ENCODE measurements at places on chromosomes 2 and 18.

GRCh38 chr2:104375206-104375605, 478.7 kb upstream of the POU3F3 start:
- DNase-seq, result no peak

DNA sequence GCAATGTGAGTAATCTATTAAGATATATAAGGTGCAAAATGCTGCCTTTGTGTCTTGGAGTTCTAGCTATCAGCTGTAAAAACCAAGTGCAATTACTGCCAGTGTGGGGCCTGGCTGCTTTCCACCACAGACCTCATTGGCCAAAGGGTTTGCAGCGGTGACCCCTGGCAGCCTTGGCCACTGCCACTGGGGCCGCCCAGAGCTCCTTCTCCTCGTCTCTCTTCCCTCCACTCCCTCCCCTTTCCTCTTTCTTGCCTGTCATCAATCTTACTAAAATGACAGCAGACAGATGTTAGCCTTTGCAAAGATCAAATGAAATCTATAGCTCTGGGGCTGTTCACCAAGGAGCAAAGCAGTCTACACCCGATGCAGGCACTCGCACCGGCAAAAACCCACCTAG, 986.3 kb downstream of the BCL11A start:
- DNase-seq, result no peak

DNA sequence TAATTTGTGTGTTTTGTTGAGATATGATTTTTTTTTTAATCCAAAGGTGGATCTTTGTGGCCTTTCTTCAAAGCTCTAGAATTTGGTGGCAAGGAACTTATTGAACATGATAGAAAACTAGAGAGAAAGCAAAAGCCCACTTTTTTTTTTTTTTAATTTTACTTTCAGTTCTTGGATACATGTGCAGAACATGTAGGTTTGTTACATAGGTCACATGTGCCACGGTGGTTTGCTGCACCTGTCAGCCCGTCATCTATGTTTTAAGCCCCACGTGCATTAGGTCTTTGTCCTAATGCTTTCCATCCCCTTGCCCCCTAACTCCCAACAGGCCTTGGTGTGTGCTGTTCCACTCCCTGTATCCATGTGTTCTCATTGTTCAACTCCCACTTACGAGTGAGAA, 135.9 kb downstream of the RHBDD1 start:
- no peak for DNase-seq

DNA sequence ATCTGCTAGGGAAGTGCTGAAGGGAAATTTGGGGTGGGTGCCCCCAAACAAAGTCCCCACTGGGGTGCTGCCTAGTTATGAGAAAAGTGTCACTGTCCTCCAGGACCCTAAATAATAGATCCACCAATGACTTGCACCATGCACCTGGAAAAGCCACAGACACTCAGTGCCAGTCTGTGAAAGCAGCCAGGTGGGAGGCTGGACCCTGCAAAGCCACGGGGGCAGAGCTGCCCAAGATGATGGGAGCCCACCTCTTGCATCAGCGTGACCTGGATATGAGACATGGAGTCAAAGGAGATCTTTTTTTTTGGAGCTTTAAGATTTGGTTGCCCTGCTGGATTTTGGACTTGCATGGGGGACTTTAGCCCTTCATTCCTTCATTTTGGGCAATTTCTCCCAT, 431.6 kb downstream of the ERBB4 start:
- DNase-seq, result no peak

DNA sequence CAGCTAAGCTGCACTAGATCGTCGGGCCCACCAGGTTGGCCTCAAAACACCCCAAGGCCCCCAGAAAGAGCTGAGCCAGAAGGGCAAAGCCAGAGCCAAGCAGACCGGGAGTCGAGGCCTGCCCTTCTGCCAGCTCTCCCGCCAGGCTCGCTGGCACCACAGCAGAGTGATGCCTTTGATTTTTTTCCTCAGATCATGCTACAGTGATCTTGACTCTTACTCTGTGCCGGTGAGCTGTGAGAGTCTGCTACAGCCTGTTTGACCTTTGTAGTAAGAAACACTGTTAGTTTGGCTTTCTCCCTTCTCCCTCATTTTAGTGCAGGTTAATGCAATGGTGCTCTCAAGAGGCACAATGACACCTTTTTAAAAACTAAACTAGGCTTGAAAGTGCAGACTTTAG, 97.8 kb downstream of the ESCO1 start:
- no peak for DNase-seq

- DNase-seq, result peak; percentile 71
Observed at GRCh38 chr2:195659982-195660890, 3.2 kb downstream of the SLC39A10 start.

GRCh38 chr2:241724975-241725870, 9.2 kb upstream of the D2HGDH start:
- DNase-seq, result no peak

- no peak for DNase-seq
Observed at GRCh38 chr2:26632624-26633185, 8.5 kb downstream of the CIB4 start.

GRCh38 chr18:41745166-41746049, 209.6 kb upstream of the PIK3C3 start:
- DNase-seq, result no peak

- no peak for DNase-seq
Observed at GRCh38 chr2:54940723-54941122, 109.5 kb downstream of the RTN4 start.

DNA sequence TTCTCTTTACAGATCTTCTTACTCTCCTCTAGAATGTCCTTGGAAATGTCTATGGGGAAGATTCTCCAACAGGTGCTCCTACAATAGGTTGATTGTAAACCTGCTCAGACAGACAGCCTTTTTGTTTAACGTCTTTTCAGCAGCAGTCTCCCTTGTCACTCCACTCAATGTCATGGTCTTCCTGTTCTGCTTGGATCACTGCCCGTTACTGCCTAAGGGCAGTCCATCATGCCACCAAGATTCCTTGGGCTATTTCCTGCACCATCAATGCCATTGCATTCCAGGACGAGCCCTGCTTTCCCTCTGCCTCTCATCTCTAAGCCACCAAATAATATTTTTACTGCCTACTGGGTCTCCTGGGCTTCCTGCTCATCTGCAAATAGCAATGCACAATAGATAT, 97.4 kb upstream of the GALNT5 start:
- no peak for DNase-seq

GRCh38 chr2:105038383-105039061, 653 bp downstream of the MRPS9 start:
- DNase-seq, result no peak

DNA sequence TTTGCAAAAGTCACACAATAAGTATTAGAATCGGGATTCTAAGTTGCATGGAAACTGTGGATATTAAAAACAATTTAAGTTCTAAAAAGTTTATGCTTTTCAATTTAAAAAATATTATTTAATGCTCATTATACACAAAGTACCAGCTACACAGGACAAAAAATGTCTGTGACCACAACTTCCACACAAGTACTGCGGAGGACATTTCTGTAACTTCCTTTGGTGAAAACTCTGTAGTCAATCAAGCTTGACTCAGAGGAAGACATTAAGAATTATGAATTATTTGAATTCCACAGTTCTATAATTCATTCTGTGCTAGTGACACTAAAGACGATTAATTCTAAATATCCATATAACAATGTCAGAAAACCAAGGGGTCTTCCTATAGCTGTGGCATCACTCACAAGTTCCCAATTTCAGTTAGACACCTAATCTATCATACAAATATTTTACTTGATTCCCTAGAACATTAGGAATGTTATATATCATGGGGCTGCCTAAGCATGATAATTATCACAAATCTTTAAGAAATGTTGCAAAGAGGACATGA, 120.5 kb downstream of the AFF3 start:
- no peak for DNase-seq

GRCh38 chr2:186130748-186131641, 355.1 kb upstream of the ZC3H15 start:
- no peak for DNase-seq

DNA sequence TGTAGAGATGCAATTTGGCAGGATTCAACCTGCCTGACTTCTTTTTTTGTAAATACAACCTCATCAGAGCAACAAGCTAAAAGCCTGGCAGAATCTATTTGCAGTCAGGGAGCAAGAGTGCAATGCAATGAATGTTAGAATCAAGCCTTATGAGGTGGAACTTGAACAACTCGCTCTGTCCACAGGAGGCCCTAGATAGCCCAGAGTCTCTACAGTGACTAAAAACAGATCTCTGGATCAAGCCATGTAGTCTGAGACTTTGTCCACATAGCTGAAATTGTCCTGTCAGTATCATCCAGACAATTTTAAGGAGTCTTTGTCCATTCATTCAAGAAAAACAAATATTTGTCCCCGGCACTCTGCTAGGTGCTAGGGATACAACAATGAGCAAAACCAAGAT, 32.0 kb upstream of the CDK5R2 start:
- no peak for DNase-seq

GRCh38 chr2:191907091-191907490, 60.2 kb upstream of the CAVIN2 start:
- DNase-seq, result no peak

DNA sequence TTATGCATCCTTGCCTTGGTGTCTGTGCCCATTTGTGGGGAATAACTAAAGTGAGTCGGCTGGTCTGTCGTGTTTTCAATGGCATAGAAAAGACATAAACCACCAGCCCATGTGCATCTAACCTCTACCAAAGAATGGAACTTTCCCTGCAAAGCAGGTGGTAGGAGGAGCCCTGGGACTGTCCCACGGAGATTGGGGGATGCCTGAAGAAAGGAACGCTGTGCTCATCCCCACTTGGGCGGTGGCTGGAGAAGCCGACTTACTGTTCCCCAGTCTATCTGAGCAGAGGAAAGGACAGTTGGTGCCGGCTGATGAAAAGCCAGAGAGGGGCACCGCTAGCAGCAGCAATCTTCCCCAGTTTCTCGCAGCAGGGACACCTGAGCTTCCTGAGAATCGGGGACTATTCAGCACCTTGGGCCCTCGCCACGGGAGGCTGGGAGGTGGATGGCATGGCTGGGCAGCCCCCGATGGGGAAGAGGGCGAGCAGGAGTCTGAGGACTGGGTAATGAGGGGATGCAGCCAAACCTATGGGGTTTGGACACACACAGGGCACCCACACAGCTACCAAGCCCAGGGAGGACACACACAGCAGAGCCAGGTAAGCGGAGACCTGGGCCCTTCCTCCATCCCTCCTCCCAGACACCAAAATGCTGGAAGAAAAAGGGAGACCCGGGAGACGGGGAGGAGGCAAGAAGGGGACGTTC, 53.7 kb upstream of the AGAP1 start:
- DNase-seq, result no peak
